ENCODE measurements at places on chromosomes 1 and 21. TPM values are rescaled to one million over a fixed set of nuclear protein-coding genes. Genes with fewer than 3 reads are reported as not detected.

GRCh38 chr1:182549346-182549745, 39.7 kb downstream of the RNASEL start:
- DNase-seq = no peak

DNA sequence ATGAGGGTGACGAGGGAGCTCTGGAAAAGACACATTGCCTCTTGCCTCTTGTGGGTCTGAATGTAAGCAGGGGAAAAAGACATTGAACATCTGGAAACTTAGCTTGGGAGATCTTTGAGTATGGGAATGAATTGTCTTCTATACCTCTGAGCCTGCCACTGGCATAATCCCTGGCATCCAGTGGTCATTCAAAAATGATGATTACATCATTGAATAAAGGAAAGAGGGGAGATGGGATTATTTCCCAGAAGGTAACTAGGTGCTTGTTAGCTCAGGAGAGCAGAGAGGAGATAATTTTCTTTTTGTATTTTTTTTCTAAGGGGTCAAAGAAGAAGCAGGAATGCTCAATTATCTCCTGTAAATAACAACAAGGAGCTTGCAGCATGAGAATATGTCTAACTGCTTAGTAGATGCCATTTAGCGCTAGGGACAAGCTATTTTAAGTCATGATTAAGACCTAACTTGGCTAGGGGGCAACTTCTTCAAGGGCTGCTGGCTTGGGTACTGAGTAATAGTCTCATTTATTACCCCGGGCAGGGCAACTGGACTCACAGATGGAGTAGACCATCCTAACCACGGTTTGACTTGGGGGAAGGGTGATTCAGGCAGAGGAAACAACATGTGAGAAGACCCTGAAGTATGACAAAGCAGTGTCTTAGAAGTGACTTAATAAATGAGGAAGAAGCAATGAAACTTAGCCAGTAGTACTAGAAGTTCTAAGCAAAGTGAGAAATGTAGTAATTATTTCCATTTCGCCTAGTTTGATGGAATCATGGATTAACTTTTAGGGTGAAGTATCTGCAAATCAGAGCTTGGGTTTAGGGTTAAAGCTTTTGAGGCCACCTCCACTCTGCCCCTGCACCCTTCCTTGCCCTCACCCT, 11.0 kb upstream of the XCL2 start:
- DNase-seq = no peak

FCN3 gene
- total RNA-seq = 0.14 TPM

TRIM17 gene
- total RNA-seq = 6.1 TPM

DNA sequence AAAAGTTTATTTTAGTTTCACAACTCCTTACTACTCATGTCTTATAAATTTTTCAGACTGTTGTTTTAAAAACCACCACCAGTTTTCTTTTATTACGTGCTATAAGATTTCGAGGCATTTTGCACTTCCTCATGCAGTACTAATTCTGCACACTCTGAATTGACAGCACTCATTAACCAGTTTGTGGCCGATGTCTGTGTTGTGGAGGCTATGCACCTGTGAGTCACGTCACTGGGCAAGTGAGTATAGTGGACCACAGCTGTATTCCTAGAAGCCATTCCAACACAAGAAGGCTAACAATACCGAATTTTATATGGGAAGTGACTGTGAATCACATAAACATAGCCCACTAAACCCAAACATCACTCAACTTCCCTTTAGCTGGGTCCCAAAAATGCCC, 21.0 kb upstream of the SPATA6 start:
- DNase-seq = no peak

PDZK1IP1 gene
- total RNA-seq = 28.1 TPM

DNA sequence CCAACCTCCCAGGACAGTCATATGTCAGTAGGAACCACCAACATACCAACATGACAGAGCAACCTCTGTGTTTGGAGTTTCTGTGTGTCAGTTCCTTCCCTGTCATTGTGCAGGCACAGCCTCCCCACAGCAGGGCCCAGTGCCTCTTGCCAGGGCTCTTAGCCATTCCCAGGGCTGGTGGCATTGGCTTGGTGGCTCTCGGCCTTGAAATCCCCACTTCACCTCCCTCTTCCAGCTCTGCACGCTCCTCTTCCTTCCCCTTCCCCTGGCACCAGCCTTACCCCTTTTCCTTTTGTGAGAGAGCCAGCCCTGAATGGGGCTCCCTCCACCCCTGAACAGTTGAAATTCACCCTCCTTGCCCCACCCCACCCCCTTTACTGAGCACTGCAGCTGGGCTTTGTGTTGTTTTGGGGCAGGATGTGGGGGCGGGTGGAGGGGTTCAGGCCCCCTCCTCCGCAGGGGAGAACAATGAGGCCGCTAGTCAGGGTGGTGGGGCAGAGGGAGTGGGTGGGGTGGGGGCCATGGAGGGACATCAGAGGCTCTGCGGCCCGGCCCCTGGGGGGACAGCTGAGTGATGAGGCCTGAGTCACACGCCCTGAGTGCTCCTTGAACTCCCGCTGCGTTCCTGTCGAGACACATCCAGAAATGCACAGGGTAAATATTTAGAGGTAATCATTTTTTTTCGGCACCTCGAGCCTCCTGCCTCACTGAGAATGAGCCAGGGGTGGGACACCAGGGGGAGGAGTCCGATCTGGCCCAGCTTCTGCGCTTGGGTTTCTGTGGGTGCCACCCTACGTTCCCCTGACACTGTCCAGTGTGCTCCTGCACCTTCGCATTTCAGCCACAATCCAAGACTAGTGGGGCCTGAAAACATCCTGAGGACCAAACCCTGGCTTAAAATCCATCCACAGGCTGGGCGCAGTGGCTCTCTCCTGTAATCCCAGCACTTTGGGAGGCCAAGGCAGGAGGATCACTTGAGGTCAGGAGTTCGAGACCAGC, 28.6 kb downstream of the LGR6 start:
- no peak for DNase-seq

- DNase-seq = no peak
Measured at GRCh38 chr1:59595774-59596173, 219.0 kb upstream of the HOOK1 start.

DNA sequence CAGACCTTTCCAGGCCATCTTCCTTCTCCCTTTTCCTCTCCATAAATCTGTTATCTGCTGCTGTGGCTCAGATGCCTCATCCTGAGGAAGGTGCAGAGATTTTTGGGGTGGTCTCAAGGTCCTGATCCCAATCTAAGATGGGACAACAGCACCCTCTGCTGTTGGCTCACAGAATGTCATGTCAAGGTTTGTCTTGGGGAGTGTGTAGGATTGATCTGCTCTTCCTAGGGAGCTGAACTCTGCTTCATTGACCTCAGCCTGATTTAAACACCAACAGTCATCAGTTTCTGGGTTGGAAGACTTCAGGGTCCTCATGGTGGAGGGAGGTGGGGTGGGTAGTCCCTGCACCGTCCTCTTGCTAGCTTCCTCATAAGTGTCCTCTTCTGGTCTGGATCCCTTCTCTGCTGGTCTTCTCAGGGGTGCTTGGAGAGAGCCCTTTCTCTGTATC, 62.8 kb upstream of the LAX1 start:
- DNase-seq = no peak

GRCh38 chr1:156625436-156626078, 6.3 kb downstream of the HAPLN2 start:
- no peak for DNase-seq

- no peak for DNase-seq
Measured at GRCh38 chr1:96363826-96364225, 357.8 kb upstream of the PTBP2 start.

DNA sequence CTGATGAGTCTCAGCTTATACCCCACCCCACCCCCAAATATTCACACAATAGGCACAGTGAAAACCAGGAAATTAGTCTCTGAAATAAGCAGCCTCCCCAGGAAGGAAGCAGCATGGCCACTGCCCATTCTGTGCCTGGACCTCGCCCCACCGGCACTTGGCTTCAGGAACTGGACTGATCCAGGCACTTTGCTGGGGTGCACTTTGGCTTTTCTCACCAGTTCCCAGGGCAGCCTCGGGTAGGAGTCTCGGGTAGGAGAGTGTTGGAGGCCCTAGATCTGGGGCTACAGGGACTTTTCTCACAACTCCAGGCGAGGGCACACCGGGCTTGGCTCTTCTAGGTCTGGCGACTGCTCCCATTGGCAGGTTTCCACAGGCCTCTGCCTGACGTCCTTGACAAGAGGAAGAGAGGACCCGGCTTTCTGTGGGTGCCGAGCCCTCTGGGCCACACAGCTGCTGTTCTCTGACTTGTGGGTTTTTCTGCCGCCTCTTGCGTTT, 18.7 kb downstream of the ADARB1 start:
- no peak for DNase-seq

DNA sequence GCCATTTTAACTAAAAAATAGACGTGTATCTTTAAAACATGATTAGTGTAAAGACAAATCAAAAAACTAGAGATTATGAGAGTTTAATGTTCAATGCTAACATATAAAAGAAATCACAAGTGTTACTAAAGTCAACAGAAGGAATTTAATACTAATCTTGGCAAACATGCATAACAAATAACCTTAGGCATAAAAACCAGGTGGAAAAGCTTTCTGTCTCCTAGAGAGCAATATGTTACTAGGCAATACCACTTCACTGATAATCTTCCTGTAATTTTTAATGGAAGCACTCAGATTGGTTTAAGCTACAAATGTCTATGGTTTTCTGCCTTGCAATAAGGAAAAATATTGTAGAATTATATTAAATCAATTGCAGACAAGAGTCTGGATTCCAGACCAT, 121.9 kb downstream of the NME7 start:
- DNase-seq = no peak

DNA sequence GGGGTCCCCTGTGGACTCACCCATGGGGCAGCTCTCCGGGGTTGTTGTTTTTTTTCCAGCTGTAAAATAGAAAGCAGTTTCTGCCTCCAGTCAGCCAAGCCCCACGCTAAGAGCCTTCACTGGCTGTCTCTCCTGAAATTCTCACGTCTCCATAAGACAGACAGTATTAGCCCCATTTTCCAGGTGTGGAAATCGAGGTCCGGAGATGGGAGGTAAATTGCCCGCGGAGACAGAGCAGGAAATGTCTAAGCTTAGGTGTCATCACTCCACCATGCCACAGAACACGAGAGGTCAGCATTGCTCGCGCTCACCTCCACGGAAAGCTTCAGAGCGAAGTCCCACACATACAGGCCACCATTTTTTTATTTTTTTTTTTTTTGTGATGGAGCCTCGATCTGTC, 44.6 kb downstream of the TNFRSF8 start:
- no peak for DNase-seq

DNA sequence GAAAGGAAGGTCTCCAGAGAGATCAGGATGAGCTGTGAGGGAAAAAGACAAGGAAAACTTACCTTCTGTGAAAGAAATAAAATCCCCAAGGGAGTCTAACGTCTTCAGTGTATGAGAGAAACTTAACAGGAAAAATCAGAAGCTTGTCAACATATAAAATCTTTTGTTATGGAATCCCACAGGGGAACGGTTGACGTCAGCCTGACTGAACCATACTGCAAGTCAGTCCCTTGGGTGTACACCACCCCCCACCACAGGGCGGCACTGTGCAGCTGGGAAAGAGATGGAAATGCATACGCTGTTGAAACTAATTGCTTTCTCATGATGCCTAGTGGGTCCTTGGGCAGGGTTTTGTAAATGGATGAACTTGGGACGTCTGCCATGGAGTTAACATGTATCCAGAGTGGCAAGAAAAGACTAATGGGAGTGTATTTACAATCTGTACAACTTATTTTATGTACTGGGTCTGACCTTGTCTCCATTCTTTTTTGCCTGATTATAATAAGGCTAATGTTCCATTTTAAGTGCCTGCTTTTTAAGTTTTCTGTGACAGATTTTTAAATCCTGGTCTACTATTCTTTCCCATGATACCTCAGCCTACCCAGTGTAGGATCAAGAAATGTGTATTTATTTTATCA, 22.7 kb downstream of the UTP25 start:
- no peak for DNase-seq

NCF2 gene
- 86.1 TPM for total RNA-seq

SAMD13 gene
- total RNA-seq = 1.2 TPM

DNA sequence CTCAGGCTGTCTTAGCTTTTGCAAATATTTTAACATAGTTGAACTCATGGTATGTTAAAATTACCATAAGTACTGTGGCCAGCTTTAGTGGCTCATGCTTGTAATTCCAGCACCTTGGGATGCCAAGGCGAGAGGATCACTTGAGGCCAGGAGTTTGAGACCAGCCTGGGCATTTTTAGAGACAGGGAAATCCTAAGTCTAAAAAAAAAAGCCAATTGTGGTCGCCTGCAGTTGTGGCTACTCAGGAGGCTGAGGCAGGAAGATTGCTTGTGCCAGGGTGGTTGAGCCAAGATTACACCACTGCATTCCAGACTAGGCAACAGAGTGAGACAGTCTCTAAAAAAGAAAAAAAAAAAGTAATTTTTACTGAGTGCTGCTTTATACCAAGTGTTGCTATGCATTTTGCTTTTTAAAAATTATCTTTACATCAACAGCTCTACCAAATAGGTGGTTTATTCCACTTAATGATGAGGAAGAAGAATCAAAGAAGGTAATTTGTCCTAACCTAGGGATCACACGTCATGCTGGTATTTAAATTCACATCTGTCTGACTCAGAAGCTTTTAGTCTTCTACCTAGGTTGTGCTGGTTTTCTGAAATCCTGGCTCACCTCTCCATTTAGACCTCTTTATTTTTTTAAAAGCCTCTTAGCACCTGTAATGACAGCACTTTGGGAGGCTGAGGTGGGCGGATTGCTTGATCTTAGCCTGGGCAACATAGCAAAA, 16.8 kb downstream of the PPP1R12B start:
- DNase-seq = no peak

DNA sequence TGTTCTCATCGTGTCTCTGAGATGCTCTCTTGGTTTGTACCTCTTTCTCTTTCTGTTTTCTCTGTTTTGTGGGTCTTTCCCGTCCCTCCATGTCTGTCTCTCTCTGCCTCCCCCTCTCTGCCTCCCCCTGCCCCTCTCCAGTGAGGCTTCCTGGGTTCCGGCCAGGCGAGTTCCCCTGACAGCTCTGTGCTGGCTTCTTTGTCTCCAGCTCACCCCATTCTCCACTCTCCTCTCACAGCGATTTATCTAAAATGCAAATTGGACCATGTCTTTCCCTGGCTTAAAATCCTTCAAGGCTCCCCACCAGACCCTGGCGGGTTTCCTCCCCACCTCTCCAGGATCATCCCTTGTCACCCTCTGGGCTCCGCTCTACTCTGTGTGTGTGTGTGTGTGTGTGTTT, 202.4 kb upstream of the POU3F1 start:
- no peak for DNase-seq

TNFAIP8L2 gene
- total RNA-seq = not detected

DNA sequence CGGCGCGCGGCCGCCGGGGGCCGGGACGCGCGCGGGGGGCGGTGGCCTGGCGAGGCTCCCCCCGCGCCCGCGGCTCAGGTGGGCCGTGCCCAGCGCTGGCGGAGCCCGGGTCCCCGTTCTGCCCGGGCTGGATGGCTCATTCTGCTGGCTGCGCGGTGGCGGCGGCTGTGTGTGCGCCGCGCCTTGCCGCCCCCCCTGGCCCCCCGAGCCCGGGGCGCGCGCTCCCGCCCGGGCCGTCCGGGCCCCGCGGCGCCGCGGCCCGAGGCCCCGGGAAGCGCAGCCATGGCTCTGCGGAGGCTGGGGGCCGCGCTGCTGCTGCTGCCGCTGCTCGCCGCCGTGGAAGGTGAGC, at the start of gene EPHB2:
Gene EPHB2, plus strand, starts transcription at position 139 of the 349 bp plus-strand sequence. Its CDS starts 144 bp downstream, at position 283.
- DNase-seq = no peak

GRCh38 chr1:199083680-199084079, 444.8 kb downstream of the PTPRC start:
- DNase-seq = no peak
